Urinary bladder (tissue), 4 donors: ENCODE measurements at places on chromosomes 5 and 9.

GRCh38 chr5:137833463-137833862, 34.2 kb upstream of the MYOT start:
- DNase-seq: no peak

DNA sequence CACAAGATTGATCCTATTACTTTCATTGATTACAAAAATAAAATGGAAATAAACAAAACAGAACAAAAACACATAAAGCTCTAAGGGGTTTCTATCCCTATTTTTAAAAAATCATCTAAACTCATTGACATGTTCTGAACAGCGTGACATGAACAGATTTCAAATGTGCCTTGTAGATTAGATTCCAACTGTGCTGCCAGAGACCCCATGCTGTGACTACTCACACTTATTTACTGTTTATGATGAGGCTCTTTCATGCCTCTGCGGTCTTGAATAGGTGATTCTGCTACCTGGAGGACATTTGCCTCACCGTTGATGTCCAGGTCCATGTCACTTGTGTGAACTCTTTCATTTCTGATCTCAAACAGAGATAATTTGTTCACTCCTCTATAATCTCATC, 990.2 kb downstream of the CDH12 start:
- no peak for DNase-seq

GRCh38 chr9:130432362-130432761, 12.4 kb upstream of the ASS1 start:
- no peak for DNase-seq

GRCh38 chr9:131019388-131020239, 10.6 kb downstream of the LAMC3 start:
- peak; percentile 51 for DNase-seq

DNA sequence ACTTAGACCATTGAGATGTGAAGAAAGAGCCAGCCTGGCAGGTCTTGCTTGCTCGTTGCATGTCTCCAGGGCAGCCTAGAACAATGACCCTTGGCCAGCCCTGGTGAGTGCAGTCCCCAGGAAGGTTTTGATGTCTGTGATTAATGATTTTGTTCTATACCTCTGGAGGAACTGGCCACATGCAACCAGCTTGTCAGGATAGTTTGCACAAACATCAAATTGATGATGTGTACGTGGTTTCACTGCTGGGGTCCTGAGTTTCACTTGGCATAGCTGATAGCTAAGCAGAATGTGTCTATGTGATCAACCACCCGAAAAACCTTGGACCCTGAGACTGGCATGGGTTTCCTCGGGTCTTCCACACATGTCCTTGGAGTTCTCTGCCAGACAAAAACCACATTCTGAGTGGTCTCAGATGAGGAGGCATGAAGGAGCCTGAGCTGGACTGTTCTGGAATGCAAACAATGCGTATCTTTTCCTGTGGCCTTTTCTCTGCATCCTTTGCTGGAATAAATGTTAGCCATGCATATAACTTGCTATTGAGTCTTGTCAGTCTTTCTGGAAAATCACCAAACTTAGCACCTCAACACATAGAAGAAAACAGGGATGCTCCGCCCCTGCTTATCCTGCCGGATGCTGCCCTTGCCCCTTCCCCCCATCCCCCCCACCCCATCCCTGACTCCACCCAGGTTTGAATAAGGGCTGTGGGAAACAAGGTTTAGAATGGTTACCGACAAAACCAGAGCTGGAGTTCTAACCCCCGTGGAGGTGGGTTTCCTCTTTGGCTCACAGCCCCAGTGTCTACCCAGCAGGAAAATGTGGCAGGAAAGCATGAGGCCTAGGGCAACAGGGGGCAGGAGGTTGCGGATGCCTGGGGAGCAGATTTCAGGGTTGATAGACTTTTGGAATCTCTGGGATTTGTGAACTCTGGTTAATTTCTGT, 50.1 kb upstream of the ANKRD33B start:
- no peak for DNase-seq

- no peak for DNase-seq
These were observed 397.5 kb downstream of the HTR1A start for GRCh38 chr5:63564789-63565188.

GRCh38 chr5:141717043-141717442, 35.0 kb upstream of the ARAP3 start:
- no peak for DNase-seq

- DNase-seq: no peak
These were observed 45.5 kb upstream of the SPATA31E1 start for GRCh38 chr9:87836951-87837705.

GRCh38 chr9:78291240-78291925, 5.5 kb upstream of the PSAT1 start:
- DNase-seq: no peak

GRCh38 chr9:22332202-22332601, 114.4 kb upstream of the DMRTA1 start:
- no peak for DNase-seq

- DNase-seq: no peak
These were observed 16.8 kb downstream of the NIPAL4 start for GRCh38 chr5:157476702-157477408.

- no peak for DNase-seq
These were observed 1.0 kb downstream of the CSNK1A1 start for GRCh38 chr5:149550268-149550583.

DNA sequence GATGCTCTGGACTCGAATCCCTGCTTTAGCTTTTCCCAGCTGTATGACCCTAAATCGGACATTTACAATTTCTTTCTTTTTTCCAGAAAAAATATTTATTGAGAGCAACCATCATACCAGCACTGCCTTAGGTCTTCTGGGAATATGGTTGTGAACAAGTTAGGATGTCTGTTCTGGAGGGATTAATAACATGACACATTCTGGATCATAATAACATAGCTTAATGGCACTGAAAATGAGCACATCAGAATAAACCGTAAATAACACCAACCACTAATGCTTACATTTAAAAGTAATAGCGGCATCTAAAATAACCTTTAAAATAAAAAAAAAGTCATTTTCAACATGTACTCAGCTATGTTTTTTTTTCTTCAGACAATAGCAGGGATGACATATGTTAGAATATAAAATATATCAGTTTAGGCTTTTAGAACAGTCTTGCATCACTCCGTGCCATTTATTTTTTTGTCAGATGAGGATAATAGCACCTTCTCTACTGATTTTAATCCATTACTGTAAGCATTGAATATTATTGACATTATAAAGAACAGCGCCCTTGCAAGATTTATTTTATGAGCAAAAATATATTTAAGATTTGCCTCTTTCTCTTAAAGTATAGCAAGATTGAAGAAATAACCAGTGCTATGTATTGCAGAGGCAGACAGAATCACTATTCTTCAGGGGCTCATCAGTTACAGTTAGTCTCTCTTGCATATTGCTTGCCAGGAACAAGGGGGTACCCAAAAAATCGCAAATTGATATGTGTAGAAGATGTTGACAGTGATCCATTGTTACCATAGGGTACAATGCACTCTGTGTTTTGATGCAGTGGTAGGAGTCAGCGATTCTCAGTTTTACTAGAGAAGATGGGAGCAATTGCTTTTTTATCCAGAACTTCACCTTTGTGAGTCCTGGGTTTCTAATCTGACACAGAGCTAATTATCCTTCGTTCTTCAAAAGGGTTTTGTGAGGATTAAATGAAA, 168.4 kb upstream of the NR3C1 start:
- DNase-seq: no peak

- DNase-seq: no peak
These were observed 98.7 kb downstream of the RAPGEF6 start for GRCh38 chr5:131536211-131536826.

DNA sequence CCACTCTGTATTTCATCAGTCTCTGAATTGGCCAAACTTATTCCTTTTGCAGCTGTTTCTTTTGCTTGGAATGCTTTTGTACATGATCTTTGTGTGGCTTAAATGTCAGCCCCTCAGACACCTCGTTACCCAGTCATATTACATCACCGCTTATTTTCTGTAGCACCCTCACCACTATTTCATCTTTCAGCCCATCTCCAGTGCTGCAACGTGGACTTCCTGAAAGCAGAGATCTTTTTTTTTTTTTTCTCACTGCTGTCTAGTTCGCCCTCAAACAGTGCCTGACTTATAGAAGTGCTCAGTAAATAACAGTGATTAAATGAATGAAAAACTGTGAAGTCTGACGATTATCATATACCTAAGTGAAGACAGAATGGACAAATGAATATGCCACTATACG, 835 bp downstream of the SRA1 start:
- DNase-seq: no peak

GRCh38 chr5:173940269-173940668, 48.7 kb upstream of the C5orf47 start:
- DNase-seq: no peak

DNA sequence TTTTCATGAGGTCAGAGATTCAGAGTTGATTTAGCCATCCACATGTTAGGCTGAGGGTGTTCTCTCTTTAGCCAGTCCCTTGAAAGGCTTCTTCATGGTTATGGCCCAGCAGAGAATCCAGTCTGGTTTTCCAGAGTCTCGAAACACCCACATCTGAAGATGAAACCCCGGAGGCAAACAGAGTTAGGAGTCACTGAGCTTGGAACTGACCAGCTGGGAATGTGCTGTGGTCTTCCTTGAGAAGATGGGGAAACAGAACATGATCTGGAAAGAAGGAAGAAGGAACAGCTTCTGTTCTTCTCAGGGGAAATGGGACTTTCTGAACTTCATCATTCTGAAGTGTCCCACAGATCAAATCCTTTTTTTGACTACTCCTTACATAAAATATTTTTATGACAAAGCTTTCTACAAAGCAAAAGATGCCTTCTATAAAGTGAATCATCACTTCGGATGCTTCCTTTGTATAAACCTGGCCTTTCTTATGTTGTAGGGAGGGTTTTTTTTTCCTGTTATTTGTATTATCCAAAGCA, 45.4 kb downstream of the ZNF618 start:
- DNase-seq: no peak

- DNase-seq: no peak
These were observed 4.0 kb upstream of the CDK5RAP2 start for GRCh38 chr9:120583958-120584369.

- no peak for DNase-seq
These were observed 53.5 kb downstream of the RGS3 start for GRCh38 chr9:113516840-113517577.

DNA sequence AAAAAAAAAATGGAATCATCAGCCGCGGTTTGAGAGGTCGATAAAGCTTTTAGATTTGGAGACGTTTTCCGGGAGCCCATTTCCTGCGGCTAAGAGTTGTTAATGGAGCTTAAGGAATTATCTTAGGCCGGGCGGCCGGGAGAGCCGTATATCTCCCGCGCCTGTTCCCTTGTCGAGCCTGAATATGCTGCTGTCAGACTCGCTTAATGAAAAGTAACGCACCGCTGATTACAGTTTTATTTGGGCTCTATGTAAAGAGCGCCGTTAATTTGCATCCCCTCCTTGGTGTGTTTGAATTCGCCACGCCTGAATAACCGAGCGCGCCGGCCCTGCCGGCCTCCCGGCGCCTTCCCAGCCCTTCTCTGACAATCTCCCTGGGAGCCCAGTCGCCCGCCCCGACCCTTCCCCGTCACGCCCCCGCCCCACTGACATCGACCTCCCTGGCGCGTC, 7.9 kb downstream of the IRX4 start:
- DNase-seq: no peak

DNA sequence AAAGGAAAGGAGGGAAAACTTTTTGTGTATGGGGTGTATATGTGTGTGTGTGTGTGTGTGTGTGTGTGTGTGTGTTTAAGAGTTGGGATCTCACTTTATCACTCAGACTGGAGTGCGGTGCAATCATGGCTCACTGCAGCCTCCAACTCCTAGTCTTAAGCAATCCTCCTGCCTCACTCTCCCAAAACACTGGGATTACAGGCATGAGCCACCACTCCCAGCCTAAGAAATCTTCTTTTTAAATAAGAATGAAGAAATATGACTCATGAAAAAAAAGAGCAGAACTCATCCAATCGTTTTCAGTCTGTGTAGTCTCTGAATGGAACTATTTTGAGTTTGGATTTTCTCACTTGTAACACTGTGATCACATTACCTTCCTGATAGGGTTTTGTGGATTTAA, 601.5 kb downstream of the ACTL7B start:
- DNase-seq: no peak

DNA sequence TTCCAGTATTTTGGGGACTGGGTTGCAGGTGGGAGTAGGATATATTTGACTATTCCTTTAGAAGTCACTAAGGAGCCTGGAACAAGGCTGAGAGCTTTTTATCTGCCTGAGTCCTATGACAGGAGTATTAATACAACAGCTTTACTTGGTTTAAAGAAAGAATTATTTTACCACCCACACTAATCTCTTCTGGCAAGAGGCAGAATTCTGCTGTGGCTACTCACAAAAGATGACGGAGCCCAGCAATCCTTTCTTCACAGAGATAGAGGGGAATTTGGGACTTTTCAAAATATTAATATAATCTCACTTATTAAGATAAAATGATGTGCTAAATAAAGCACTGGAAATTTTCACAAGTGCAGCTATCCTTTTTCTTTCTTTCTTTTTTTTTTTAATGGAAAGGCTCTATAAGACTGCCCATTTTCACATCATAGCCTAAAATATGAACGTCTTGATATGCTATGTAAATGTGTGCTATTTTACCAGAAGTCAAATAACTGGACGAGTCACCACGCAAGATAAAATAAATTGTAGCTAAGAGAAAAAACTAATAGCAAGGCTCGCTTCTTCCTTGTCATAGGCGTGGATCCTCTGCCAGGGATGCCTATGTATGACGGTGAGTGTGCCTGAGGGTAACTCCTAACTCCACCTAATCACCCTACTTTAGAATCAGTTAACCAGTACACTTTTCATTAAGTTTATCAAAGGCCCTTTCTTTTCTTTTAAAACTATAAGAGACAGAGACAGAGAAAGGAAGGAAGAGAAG, 76.3 kb downstream of the ZNF608 start:
- no peak for DNase-seq

DNA sequence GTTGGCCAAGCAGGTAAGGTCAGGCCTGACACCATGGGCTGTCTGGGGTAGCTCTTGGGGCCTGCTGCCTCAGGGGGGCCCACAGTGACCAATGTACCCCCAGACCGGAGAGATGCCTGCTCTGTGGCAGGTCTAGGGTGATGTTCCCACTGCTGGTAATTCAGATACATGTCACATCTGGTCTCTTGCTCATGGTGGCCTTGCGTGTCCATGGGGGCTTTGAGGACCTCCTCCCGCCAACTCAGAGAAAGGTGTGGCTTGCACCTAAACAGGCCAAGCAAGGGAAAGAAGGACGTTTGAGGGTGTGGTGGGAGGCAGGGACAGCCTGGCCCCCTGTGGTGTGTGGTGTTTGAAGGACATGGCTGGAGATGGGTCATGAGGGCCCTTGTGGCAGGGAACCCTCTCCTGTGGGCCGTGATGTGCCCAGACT, 75.2 kb downstream of the PHF2 start:
- DNase-seq: no peak

- no peak for DNase-seq
These were observed 408.8 kb downstream of the ADGRV1 start for GRCh38 chr5:90967443-90967842.
